ENCODE measurements at places on chromosomes 1 and 21. TPM values are rescaled to one million over a fixed set of nuclear protein-coding genes. Genes with fewer than 3 reads are reported as not detected.

The MR1 gene
- 0.41 TPM for total RNA-seq

The LCE1C gene
- not detected for total RNA-seq

The HSF2BP gene
- 2.0 TPM for total RNA-seq

The PRELP gene
- 0.41 TPM for total RNA-seq

The PIK3C2B gene
- 24.5 TPM for total RNA-seq

The SLC41A1 gene
- total RNA-seq = 5.3 TPM

The PTPN7 gene
- total RNA-seq = not detected

The AMY1C gene
- total RNA-seq = not detected

The DTL gene
- 2.9 TPM for total RNA-seq

The SPAG17 gene
- total RNA-seq = 1.2 TPM

The PADI3 gene
- total RNA-seq = not detected

The PLA2G2E gene
- not detected for total RNA-seq

The SFN gene
- under 0.01 TPM for total RNA-seq

The CCDC17 gene
- total RNA-seq = 0.41 TPM

The MPL gene
- total RNA-seq = not detected

The SLAMF9 gene
- not detected for total RNA-seq

The C1orf94 gene
- total RNA-seq = under 0.01 TPM

The EXTL1 gene
- total RNA-seq = 1.2 TPM

The C1orf185 gene
- total RNA-seq = not detected

The S100A3 gene
- not detected for total RNA-seq

The ZC3H12A gene
- 0.41 TPM for total RNA-seq

The RHD gene
- 0.41 TPM for total RNA-seq

The CFAP126 gene
- total RNA-seq = not detected

The ZNF695 gene
- 6.1 TPM for total RNA-seq

All from frontal cortex (tissue), 4 donors.